ENCODE measurements at places on chromosomes 5 and 9. TPM values are rescaled to one million over a fixed set of nuclear protein-coding genes. Genes with fewer than 3 reads are reported as not detected.
A peak's percentile ranks its signal among the peaks of the same experiment; 100 is the strongest.

- H3K27me3 ChIP-seq = no peaks in the 10 kb centered on the region
- H3K4me3 ChIP-seq = no peak overlapping the region
- no peak overlapping the region for H3K27ac ChIP-seq
- no peaks in the 10 kb centered on the region for H3K4me1 ChIP-seq
- peak; percentile 55 for DNase-seq
These were observed 80.6 kb downstream of the FBXO4 start for GRCh38 chr5:42005561-42006153.

CCDC152 gene
- total RNA-seq = 0.98 TPM

DNA sequence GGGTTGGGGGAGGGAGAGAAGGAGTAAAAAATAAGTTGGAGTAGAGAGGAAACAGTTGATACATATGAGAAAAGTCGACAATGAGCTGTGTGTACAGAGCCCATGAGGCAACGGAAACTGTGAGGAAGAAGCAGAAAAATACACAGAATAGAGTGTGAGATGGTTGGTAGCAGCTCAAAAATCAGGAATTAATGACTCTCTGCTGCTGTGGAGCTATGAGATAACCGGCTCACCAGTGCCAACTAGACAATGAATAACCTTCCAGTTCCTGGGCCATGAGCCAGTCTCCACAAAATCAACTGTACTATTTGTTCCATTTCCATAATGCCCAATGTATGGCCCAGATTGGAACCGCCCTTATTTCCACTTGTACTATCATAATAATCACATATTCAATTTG lies 53.1 kb upstream of the NREP start:
- H3K4me1 ChIP-seq = no peaks in the 10 kb centered on the region
- no peaks in the 10 kb centered on the region for H3K36me3 ChIP-seq
- DNase-seq = no peak
- no peak overlapping the region for H3K4me3 ChIP-seq

- H3K27ac ChIP-seq = no peak overlapping the region
- DNase-seq = no peak
- H3K27me3 ChIP-seq = no peaks in the 10 kb centered on the region
- H3K36me3 ChIP-seq = no peaks in the 10 kb centered on the region
- no peaks in the 10 kb centered on the region for H3K4me1 ChIP-seq
- H3K4me3 ChIP-seq = no peak overlapping the region
These were observed 528.9 kb downstream of the AGTPBP1 start for GRCh38 chr9:85212887-85213286.

GALNT12 gene
- total RNA-seq = 35.0 TPM

- peaks cover 12% of the 10 kb centered on the region for H3K36me3 ChIP-seq
- no peak for DNase-seq
- H3K4me3 ChIP-seq = no peak overlapping the region
- no peak overlapping the region for H3K27ac ChIP-seq
These were observed 40.5 kb downstream of the NKD2 start for GRCh38 chr5:1048861-1049838.

- H3K36me3 ChIP-seq = peaks cover 4% of the 10 kb centered on the region
- H3K27ac ChIP-seq = peak overlapping the region; percentile 96
- H3K4me3 ChIP-seq = peak overlapping the region; percentile 56
- DNase-seq = peak; percentile 51
- no peaks in the 10 kb centered on the region for H3K27me3 ChIP-seq
These were observed 943 bp downstream of the STING1 start for GRCh38 chr5:139481580-139482049.

SLC36A3 gene
- total RNA-seq = not detected

DNA sequence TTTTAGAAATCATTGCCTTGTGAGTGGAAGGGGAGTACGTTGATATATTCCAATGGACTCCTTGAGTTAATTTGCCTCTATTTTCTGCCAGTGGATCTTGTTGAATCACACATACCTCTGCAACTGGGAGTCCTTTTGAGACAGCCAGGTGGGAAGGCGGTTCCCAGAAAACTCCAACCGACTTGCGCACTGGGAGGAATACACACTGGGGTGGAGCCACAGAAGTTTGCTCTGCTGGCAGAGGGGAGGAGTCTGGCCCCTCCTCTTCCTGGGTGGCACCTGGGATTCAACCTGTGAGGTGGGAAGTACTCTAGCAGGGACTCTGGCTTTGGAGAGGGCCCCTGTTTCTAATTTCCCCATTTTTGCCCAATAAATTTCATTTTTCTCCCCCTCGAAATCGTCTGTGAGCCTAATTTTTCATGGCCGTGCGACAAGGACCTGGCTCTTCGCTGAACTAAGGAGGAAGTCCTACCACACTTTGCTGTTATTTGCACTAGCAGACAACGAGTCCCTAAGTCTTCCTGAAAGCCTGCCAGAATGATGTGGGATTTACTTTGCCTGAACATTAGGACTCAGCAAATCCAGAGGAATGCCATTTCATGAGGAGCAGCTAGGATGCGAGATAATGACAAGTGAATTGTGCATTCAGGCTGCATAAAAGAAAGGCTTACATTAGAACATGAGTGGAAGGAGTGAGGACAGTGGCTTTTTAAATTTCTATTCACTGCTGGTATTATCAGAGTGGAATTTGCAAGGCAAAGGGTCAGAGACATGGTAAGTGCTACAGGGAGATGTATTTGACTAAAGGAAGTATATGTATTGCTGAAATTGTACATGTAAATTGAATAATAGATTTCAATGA lies 67.2 kb downstream of the PRLR start:
- H3K27me3 ChIP-seq = no peaks in the 10 kb centered on the region
- DNase-seq = no peak
- no peak overlapping the region for H3K4me3 ChIP-seq
- no peaks in the 10 kb centered on the region for H3K36me3 ChIP-seq
- no peak overlapping the region for H3K27ac ChIP-seq
- H3K4me1 ChIP-seq = peaks cover 3% of the 10 kb centered on the region

- no peak for DNase-seq
- H3K4me3 ChIP-seq = no peak overlapping the region
- no peak overlapping the region for H3K27ac ChIP-seq
- no peaks in the 10 kb centered on the region for H3K36me3 ChIP-seq
These were observed 24.2 kb upstream of the HAPLN1 start for GRCh38 chr5:83744821-83745220.

CYLC2 gene
- total RNA-seq = not detected

- H3K4me1 ChIP-seq = no peaks in the 10 kb centered on the region
- H3K36me3 ChIP-seq = no peaks in the 10 kb centered on the region
- no peak overlapping the region for H3K4me3 ChIP-seq
- H3K27ac ChIP-seq = no peak overlapping the region
- no peaks in the 10 kb centered on the region for H3K27me3 ChIP-seq
These were observed 7.9 kb downstream of the FLT4 start for GRCh38 chr5:180641566-180641900.

DNA sequence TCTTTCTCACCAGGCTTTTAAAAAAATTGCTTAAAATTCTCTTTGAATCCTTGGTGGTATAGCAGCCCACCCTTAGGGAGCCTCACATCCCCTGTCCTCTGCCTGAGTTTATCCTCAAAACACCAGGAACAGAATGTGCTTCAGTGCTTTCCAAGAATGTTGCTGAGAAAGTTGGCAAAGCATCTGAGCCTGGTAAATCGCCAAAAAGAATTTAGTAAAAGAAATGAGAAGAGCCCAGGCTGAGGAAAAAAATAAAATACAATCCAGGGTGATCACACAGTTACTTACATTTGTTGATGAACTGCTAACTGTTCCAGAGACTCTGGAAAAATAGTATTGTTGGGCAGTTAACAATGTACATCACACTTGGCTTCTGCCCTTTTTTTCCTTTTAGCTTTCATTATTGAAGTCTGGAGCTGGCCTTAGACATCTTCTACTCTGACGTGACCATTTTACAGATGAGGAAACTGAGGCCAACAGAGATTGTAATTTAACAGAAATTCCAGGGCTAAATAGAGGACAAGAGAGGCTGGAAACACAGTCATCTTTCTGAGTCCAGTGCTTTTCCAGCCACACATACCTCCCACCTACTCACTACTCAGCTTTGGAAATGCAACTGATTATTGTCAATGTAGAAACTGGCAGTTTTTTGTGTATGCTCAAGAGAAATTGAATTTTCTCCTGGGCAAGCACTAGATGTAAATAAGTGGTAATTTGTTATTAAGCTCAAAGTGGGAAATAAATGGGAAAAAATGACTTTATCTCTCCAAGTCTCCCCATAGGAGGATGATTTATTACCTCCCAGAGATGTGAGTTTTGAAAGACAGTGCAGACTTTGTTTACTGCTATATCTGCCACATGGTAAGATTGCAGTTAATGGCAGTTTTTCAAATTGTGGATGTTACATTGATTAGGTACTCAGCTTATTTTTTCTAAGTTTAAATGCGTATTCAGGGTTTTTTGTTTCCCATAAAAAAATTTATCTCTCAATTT lies 86.7 kb upstream of the ALDH1A1 start:
- no peak overlapping the region for H3K27ac ChIP-seq
- no peaks in the 10 kb centered on the region for H3K4me1 ChIP-seq
- H3K27me3 ChIP-seq = no peaks in the 10 kb centered on the region
- H3K4me3 ChIP-seq = no peak overlapping the region
- DNase-seq = peak; percentile 98

IRX2 gene
- total RNA-seq = 64.5 TPM

HAUS6 gene
- total RNA-seq = 13.1 TPM

GRCh38 chr9:114503522-114504340 lies 1.5 kb downstream of the WHRN start:
- H3K27ac ChIP-seq = no peak overlapping the region
- no peaks in the 10 kb centered on the region for H3K36me3 ChIP-seq
- no peaks in the 10 kb centered on the region for H3K4me1 ChIP-seq
- H3K27me3 ChIP-seq = peaks cover 4% of the 10 kb centered on the region
- H3K4me3 ChIP-seq = no peak overlapping the region
- no peak for DNase-seq

PAEP gene
- total RNA-seq = not detected

CHSY3 gene
- total RNA-seq = 4.1 TPM

GZMA gene
- total RNA-seq = 2.4 TPM

DNA sequence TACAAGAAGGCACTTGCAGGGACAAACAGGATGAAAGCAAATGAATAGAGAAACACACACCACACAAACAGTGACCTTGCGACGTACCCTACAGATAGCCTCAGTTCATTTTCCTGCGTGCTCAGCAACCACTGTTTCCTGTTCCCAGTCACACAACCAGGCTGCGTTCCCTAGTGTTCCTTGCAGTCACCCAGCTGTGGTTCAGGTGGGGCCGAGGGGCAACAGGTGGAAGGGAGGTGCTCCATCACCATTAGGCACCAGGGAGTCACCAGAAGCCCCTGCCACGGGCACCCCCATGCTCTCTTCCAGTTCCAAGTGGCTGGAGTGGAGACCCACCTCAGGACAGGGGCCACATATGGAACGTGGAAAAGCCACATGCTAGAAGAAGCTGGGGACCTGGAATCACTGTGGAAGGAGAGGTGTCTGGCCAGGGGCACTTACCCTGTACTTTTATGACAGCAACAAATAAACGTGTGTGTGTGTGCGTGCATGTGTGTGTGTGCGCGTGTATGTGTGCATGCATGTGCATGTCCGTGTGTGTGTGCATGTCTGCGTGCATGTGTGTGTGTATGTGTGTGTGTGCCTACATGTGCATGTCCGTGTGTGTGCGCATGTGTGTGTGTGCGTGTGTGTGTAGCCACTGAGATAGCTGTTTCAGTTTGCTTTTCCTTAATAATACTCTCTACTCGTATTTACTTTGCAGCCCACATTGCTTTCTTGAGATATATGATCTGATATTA lies 18.8 kb upstream of the FCN2 start:
- DNase-seq = no peak
- H3K4me1 ChIP-seq = no peaks in the 10 kb centered on the region
- H3K4me3 ChIP-seq = no peak overlapping the region
- no peaks in the 10 kb centered on the region for H3K36me3 ChIP-seq

DNA sequence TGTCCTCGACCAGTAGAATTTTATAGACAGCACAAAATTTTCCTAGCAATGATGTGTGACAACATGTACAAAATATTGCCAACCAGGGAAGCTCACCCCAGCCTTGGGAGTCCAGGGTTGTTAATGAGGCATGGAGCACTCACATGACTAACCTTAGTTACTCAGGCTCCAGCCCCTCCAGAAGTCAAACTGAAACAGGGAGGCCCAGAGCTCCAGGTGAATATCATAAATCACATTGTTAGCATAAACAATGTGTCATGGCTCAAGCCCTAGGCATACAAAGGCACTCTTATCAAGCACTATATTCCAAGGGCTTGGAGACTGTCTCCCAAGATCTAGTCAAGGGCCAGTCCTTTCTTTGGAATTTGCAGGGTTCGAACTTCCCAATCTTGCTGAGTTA lies 44.4 kb downstream of the TNFAIP8 start:
- H3K27me3 ChIP-seq = no peaks in the 10 kb centered on the region
- no peak for DNase-seq
- H3K4me1 ChIP-seq = no peaks in the 10 kb centered on the region
- H3K27ac ChIP-seq = no peak overlapping the region
- H3K36me3 ChIP-seq = no peaks in the 10 kb centered on the region

- peaks cover 43% of the 10 kb centered on the region for H3K4me1 ChIP-seq
- DNase-seq = no peak
- no peaks in the 10 kb centered on the region for H3K36me3 ChIP-seq
- H3K27me3 ChIP-seq = no peaks in the 10 kb centered on the region
These were observed 263.4 kb downstream of the AUH start for GRCh38 chr9:91098203-91098850.

TPRN gene
- 30.6 TPM for total RNA-seq

DNA sequence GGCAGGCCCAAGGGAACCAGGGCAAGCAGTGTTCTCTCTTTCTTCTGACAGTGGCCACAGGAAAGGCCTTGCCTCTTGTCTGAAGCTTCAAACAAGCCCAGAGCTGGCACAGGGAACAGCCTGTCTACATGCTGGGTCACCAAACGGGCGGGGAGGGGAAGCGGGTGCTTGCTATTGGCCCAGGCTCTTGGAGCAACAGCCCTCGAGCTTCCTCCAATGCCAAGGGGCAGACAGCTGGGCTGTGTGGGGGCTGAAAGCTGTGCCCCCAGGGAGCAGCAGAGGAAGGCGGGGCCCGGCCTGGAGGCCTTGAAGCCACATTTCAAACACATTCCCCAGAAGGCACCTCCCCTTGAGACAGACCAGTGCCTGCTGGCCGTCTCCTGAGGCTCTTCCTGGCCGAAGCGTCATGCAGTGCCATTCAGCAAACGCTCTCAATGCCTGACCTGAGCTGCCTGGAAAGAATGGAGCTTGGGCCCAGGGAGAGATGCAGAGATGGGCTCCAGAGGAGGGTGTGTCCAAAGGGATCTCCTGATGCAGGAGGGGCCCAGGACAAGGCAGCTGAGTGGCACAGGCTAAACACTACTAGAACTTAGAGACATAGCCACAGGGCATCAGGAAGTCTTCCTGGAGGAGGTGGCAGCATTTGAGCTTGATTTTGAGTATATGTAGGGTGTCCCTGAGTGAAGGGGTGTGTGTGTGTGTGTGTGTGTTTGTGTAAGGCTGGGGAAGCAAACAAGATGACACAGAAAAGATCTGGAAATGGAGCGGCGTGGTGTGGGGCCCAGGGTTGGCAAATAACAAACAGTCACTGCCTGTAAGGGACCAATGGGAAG lies 2.5 kb downstream of the FIBCD1 start:
- no peaks in the 10 kb centered on the region for H3K36me3 ChIP-seq
- H3K4me1 ChIP-seq = peaks cover 9% of the 10 kb centered on the region
- no peak overlapping the region for H3K27ac ChIP-seq
- H3K4me3 ChIP-seq = no peak overlapping the region

POU5F2 gene
- 8.6 TPM for total RNA-seq

CCL27 gene
- total RNA-seq = not detected

GRCh38 chr9:135850737-135851136 lies 56.6 kb downstream of the CAMSAP1 start:
- peaks cover 11% of the 10 kb centered on the region for H3K36me3 ChIP-seq
- no peak overlapping the region for H3K27ac ChIP-seq
- H3K27me3 ChIP-seq = no peaks in the 10 kb centered on the region
- no peak for DNase-seq
- H3K4me1 ChIP-seq = no peaks in the 10 kb centered on the region

GRCh38 chr5:148156609-148157008 lies 11.7 kb upstream of the SPINK14 start:
- H3K36me3 ChIP-seq = no peaks in the 10 kb centered on the region
- no peaks in the 10 kb centered on the region for H3K4me1 ChIP-seq
- H3K27me3 ChIP-seq = no peaks in the 10 kb centered on the region
- no peak for DNase-seq
- H3K4me3 ChIP-seq = no peak overlapping the region

IQGAP2 gene
- 17.7 TPM for total RNA-seq

Measured in lung (tissue), 17 donors.